Renal cortical epithelial cell (primary cell): ENCODE measurements at places on chromosomes 2 and 18.
A peak's percentile ranks its signal among the peaks of the same experiment; 100 is the strongest.

DNA sequence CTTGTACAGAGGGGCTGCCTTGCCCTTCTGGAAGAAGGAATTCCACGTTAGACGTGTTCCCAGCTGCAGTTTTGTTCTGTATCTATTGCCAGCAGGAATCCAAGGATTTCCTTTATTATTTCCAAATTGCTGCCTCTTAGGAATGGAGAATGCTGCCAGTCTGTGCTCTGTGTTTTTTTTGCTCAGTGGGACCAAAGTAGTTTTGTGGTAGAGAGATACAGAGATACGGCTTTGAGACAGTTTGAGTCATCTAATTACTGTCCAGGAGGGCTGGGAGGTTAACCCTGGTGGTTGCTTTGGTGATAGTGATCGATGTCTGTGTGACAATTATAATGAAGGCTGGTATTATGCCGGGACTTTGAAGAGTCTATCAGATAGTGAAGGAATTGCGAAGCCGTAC is 26.3 kb downstream of the ASAP2 start:
- peak; percentile 55 for DNase-seq

GRCh38 chr2:26298286-26298637 is 47.7 kb upstream of the SELENOI start:
- no peak for DNase-seq

GRCh38 chr2:104434318-104434792 is 419.6 kb upstream of the POU3F3 start:
- DNase-seq = peak; percentile 81

DNA sequence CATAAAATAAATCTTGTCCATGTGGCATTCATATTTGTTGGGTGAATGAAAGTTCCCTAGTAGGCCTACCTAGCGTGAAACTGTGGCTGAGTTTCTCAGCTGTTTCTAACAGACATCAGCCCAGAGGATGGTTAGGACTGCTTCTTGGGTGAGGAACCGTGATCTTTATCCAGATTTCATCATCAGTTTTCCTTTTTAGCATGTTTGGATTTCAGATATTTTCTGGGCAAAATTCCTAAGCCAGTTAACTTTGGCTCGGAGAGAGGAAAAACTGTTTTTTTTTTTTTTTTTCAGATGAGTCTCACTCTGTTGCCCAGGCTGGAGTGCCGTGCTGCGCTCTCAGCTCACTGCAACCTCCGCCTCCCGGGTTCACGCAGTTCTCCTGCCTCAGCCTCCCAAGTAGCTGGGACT is 53.5 kb downstream of the DGKD start:
- DNase-seq = no peak

DNA sequence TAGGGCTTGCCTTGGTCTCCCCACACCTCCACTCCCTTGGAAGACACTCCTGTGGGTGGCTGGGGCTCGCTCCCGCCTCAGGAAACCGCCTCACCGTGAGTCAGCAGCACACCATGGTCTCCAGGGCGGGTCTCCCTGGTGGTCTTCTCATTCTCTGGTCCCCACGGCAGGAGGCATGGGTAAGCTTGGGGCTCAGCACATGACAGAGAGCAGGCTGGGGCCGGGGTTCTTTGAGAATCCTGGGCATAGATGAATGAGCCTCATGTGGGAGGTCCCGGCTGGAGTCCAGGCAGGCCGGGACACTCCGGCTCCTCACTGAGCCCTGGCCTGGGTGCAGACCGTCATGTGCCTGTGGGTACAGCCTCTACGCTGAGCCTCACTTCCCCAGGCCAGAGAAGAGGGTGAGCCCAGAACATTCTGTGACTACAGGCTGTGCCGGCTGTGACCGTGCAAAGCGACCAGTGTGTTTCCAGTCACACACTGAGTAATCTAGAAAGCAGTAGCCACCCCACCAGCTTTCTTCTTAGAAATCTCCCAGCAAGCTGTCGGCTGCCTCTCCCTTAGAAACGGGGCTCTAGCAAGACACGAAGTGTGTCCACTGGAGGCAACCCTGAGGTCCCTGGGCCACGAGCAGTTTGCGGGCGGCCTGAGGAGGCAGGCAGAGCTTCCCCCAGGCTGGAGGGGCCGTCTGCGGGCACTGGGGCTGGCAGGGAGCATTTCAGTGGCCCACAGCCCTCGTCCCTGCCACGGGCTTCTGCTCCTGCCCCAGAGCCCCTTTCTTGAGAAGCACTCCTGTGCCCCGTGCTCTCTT is 93.1 kb downstream of the RHOB start:
- DNase-seq = no peak

DNA sequence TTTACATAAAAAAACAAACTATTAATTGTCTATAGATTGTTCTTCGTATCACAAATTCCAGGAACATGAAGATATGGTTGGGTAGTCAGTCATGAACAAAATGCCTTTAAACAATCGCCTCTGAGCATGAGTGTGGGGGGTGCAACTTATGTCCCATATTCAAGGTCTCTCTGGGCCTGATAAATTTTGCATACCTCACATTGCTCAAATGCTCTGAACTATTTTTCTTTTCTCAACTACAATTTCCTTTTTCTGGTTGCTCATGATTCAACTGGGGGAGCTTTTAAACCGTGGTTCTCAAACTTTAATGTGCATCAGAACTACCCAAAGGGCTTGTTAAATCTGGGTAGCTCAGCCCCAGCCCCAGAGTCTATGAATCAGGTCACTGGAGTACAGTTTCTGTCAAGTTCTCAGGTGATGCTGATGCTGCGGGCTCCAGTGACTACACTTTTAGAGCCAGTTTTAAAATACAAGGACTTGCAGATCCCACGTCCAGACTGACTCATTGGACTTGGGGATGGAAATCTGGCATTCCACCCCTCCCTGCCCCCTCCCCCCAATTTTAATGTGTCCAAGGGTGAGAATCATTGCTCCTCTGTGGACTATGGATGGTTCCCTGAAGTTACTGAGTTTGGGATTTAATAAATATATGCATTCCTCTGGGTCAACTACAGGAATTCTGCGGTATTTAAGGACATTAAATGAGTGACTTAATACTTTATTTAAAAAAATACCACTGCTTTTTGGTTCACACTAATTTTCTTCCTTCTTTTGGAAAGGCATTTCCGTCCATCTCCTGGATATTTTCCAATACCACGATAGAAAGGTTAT is 1.5 kb upstream of the GPD2 start:
- peak; percentile 65 for DNase-seq

DNA sequence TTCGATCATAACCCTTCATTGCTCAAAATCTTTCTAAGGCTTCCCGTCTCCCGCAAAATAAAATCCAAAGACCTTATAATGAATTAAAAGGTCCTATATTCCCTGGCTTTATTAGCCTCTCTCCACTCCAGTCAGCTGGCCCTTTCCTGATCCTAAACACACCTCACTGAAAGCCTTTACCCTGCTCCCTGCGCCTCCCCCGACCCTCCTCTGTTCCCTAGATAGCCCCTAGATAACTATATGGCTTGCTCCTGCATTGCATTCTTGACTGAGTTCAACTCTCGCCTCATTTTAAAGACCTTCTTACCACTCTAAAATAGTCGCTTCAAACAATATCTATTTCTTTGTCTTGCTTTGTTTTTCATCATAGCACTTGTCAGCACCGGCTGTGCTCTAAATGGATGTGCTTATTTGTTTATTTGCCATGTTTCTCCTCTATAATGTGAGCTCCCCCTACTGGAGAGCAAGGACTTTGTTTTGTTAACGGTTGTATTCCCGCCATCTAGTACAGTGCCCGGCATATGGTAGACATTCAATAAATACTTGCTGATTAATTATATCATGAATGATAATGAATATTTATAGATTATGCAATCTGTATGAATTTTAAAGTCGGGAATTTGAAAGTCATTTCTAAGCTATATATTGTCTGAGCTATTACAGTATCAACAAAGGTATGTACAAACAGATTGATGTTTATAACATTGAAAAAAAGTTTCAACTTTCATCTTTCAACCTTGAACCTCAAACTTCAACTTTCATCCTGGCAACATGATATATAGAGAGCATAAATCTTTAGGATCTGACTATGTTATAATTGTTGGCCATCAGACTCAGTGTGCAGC is 32.4 kb upstream of the VIT start:
- peak; percentile 75 for DNase-seq

DNA sequence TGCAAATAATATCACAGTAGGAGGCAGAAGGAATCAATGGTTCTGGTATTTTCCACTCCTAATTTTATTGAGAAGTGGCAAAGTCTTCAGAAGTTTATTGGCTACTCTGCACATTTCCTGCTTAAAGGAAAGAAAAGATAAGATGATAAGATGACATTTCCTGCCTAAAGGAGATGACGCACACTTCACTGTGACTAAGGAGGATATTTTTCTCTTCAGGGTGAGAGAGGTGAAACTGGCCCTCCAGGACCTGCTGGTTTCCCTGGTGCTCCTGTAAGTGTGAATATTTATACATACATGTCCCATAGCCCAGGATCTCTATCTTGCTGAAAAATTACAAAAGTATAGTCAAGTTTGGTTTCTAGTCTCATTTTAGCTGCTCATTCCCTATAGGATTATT is 27.9 kb downstream of the COL3A1 start:
- peak; percentile 14 for DNase-seq

- no peak for DNase-seq
Observed at GRCh38 chr2:67904566-67904965, 158.2 kb downstream of the C1D start.

DNA sequence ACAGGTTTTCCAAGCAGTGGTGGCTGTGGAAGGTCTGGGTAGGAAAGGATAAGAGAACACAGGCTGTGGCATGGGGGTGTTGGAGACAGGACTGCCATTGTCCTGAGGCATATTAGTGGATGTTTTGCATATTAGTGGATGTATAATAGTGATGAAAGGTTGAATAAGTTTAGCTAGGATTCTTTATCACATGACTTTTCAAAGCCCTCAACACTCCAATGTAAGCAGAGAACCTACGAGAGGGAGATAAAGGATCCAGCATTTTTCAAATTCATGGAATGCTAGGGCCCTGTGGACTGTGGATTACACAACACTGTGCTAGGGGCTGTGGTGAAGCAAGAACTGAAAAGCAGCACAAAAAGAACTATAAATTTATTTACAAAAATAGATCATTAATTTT is 63.2 kb downstream of the POLE4 start:
- DNase-seq = peak; percentile 71

DNA sequence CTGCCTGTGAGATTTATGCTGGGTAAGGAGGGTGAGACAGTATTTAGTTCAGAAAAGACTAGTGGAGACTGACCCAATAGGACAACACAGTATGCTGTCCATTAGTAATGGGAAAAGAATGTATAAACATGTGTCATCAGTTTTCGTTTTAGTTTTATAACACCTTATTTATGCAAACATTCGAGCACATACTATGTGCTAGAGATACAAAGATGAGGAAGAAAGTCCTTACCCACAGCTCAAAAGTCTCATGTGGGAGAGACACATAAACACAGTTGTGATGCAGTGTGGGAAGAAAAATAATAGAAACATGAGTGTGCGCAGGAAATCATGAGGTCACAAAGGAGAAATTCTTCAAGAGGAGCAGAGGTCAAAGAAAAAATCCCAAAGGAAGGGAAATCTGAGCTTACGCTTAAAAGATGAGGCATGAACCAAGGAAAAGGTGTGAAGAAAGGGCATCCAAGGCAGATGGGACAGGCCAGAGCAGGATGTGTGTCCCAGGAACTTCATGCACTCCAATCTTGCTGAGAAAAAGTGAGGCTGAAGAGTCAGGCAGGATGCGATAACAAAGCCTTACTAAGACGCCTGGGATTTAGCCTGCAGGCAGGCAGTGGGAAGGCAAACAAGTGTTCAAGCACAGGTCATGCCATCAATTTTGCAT is 8.1 kb downstream of the METTL21A start:
- peak; percentile 63 for DNase-seq

DNA sequence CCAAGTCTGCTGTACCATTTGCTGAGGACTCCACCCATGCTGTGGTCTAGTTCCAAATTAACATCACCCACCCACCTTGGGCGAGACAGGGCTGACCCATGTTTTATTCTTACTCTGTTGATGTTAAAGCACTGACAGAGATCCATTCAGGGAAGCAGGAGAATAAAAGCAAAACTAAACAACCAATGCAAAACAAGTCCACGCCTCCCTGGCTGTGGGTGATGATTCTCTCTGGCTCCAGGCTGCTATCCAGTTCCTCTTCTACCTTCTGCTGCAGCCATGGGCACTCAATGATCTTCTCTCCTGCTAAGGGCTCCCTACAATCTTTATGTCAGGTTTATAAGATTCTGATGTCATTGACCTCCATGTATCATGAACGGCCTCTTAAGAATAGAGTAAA is 786.6 kb upstream of the ID2 start:
- DNase-seq = no peak

GRCh38 chr2:75493230-75493629 is 67.5 kb downstream of the EVA1A start:
- no peak for DNase-seq

DNA sequence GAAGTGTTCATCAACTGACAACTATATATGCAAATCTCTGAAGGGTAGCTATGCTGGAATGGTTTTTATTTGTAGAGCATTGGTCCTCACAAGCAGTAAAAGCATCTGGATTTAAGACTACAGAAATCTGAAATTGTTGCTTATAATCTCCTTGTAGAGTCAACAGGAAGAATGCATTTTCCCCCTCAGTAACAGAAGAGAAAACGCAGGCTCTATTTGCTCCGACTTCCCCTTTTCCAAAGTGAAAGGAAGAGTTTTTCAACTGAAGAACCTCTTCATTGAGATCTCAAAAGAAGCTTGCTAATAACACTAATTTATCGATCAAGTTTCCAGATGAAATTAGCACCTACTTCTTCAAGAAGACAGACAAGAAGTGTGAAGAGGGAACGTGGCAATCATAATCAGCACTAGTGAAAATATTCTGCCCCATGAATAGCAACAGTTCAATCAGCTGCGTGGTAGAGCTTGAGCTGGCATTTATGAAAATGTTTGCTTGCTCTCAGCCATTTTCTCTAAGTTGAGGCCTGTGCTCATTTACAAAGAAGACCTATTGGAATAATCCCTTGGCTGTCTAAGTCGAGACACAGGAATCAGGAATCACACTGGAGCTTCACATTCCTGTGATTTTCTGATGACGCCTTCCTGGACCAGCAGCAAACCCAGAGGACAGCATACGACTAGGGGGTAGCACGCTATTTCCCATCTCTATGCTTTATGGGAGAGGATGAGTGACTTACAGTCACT is 43.7 kb downstream of the TGIF1 start:
- no peak for DNase-seq

DNA sequence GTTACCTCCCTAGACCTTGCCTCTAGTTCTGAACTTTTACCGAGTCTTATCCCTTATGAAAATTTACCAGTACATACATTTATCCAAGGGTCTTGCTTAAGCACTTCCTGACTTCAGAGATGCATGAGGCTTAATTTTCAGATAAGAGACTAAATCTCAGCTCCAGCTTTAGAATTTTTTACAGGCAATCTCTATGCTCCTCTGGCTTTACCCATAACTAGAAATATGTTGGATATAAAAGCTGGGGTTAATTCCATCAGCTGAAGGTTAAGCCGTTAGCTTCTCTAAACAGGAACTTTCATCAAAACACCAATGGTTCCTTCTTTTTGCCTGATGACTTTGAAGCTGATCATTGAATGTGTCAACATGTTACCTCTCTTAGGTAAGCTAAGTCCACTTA is 205.1 kb downstream of the GCA start:
- no peak for DNase-seq

GRCh38 chr2:51866361-51866760 is 834.4 kb upstream of the NRXN1 start:
- DNase-seq = no peak

- no peak for DNase-seq
Observed at GRCh38 chr2:186887107-186888090, 38.4 kb upstream of the ZSWIM2 start.
